Naive thymus-derived CD4-positive, alpha-beta T cell (primary cell): ENCODE measurements at places on chromosomes 7 and 10. TPM values are rescaled to one million over a fixed set of nuclear protein-coding genes. Genes with fewer than 3 reads are reported as not detected.

PPP2R2D gene
- 37.2 TPM for total RNA-seq

TMEM229A gene
- not detected for total RNA-seq

DNA sequence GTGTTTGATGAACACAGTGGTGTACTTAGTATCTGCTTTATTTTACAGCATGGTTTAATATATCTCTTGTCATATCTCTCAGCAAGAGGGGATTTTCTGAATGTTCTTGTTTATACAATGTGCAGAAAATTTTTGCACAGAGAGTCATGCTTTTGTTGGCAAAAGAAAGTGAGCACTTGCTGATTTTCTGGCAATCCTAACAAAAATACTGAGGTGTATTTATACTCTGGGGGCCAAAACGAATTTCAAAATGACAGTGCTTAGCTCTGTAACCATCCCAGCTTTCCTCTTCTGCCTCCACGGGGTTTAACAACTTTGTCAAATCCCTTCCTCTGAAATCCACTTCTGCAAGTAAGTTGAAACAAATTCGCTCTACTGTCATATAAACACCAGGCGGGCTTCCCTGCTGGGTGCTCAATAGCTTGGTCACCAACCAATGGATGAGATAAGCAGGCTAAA, 169.2 kb downstream of the NOC3L start:
- H3K4me1 ChIP-seq: no peaks in the 10 kb centered on the region
- no peaks in the 10 kb centered on the region for H3K36me3 ChIP-seq
- no peak overlapping the region for H3K4me3 ChIP-seq
- H3K27me3 ChIP-seq: no peaks in the 10 kb centered on the region

- H3K4me3 ChIP-seq: no peak overlapping the region
- no peaks in the 10 kb centered on the region for H3K36me3 ChIP-seq
- DNase-seq: no peak
- no peaks in the 10 kb centered on the region for H3K4me1 ChIP-seq
- no peaks in the 10 kb centered on the region for H3K27me3 ChIP-seq
Measured at GRCh38 chr7:957418-958220, 3.1 kb upstream of the ADAP1 start.

GRCh38 chr7:42414941-42415505, 178.0 kb upstream of the GLI3 start:
- no peaks in the 10 kb centered on the region for H3K4me1 ChIP-seq
- no peaks in the 10 kb centered on the region for H3K36me3 ChIP-seq
- DNase-seq: no peak
- H3K4me3 ChIP-seq: no peak overlapping the region
- H3K27ac ChIP-seq: no peak overlapping the region

- H3K27me3 ChIP-seq: no peaks in the 10 kb centered on the region
- no peaks in the 10 kb centered on the region for H3K4me1 ChIP-seq
- DNase-seq: no peak
- H3K36me3 ChIP-seq: no peaks in the 10 kb centered on the region
- H3K27ac ChIP-seq: no peak overlapping the region
Measured at GRCh38 chr10:92222603-92223262, 68.1 kb downstream of the CPEB3 start.

- no peak overlapping the region for H3K27ac ChIP-seq
- H3K4me3 ChIP-seq: no peak overlapping the region
- H3K36me3 ChIP-seq: no peaks in the 10 kb centered on the region
- DNase-seq: no peak
Measured at GRCh38 chr7:36806891-36807290, 82.6 kb upstream of the AOAH start.
